Forelimb muscle (tissue), 1 donor: ENCODE measurements at places on chromosomes 7 and 10. TPM values are rescaled to one million over a fixed set of nuclear protein-coding genes. Genes with fewer than 3 reads are reported as not detected.

Gene CLRN3
- polyA plus RNA-seq: not detected

Gene WEE2
- 0.09 TPM for polyA plus RNA-seq

Gene MCM10
- polyA plus RNA-seq: 3.9 TPM

Gene ABCA13
- polyA plus RNA-seq: 0.06 TPM

Gene CCDC136
- polyA plus RNA-seq: 22.9 TPM

Gene FAM221A
- polyA plus RNA-seq: 2.4 TPM

Gene SPAM1
- polyA plus RNA-seq: not detected

Gene HTRA1
- polyA plus RNA-seq: 74.3 TPM

Gene ACSL5
- 2.0 TPM for polyA plus RNA-seq

Gene GPNMB
- polyA plus RNA-seq: 38.0 TPM

Gene SYNPO2L
- polyA plus RNA-seq: 260 TPM

Gene ASAH2
- polyA plus RNA-seq: 1.8 TPM

Gene ZNF239
- 6.6 TPM for polyA plus RNA-seq

Gene PLPP4
- 0.10 TPM for polyA plus RNA-seq

Gene TYW1B
- 6.0 TPM for polyA plus RNA-seq

Gene TWIST1
- 4.8 TPM for polyA plus RNA-seq

Gene IFRD1
- polyA plus RNA-seq: 32.8 TPM
